ENCODE measurements at places on chromosomes 16 and 17.

DNA sequence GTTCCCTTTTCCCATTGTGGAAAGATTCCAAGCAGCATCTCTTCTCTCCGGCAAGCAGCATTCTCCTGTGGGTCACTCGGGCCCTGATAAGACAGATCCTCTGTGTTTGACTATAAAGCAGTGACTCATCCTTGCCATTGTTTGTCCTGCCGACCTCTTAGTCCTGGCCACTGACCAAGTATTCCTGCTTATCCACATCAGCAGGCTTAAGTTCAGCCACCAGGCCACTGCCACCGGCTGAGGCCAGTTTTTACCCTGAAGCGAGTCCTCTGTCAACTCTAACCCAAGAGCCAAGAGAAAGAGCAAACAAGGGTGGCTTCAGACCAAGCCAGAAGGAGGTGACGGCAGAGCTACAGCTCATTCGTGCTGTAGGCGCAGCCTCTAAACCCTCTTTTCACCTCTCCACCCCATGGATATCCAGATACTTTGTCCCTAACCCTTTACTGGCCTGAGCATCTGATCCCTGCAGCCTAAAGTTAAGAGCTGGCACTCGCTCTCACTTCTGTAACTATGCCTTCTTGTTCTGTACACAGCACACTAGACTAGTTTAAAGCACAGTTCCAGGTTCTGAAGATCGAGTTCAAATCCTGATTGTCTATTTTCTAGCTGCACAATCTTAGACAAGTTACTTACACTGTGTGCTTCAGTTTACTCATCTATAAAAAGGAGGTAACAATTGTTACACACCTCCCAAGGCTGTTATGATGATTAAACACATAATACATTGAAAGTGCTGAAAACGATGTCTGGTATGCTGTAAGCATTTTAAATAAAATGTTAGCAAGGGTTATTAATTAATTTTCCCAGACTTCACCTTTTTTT, 31.0 kb downstream of the SOX9 start:
- DNase-seq, result no peak

DNA sequence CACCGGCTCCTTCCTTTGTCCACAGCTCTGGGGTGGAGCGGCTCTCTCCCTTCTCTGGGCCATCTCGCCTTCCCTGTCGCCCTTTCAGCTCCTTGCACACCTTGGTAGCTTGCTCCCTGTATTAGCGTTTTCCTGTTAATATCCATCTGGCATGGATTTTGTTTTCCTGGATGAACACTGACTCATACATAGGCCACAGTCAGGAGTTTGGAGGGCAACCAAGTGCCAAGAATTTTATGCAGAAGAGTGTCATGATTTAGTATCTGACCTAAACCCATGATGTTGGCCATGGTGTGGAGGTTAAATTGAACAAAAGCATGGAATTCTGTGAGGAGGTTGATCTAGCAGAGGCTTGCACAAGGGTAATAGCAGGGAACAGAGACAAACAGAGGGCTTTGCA, 180.9 kb downstream of the AIPL1 start:
- no peak for DNase-seq

DNA sequence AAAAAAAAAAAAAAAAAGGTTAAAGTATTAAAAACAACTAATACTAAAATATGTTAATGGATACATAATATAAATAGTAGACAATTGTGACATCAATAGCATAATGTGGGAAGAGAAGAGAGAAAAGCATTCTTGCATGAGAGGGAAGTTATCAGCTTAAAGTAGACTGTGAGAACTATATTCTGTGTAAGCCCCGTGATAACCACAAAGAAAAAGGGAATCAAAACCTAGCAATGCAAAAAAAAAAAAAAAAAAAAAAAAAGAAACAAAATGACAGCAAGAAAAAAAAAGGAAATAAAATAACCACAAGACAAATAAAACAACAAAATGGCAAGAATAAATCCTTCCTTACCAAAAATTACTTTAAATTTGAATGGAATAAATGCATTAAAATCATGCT, 39.8 kb upstream of the MYLK3 start:
- no peak for DNase-seq

GRCh38 chr17:50920891-50921586, 54.9 kb upstream of the TOB1 start:
- DNase-seq, result no peak

DNA sequence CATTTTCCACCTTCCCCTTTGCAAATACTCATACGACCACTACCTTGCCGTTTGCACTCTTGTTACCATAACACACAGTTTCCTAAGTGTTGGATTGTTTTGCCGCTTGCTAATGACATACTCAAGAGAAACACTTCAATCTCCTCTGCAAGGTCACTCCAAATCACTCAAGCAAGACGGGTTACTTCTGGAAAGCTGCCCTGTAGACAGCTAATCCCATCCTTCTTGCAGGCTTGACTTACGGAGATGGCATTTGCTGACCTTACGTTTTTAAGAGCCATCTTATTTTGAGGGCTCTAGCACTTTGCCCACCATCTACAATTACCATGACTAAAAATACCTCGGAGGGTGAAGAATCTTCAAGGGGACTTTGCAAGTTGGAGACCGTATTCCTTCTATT, 46.2 kb downstream of the MYH3 start:
- no peak for DNase-seq

DNA sequence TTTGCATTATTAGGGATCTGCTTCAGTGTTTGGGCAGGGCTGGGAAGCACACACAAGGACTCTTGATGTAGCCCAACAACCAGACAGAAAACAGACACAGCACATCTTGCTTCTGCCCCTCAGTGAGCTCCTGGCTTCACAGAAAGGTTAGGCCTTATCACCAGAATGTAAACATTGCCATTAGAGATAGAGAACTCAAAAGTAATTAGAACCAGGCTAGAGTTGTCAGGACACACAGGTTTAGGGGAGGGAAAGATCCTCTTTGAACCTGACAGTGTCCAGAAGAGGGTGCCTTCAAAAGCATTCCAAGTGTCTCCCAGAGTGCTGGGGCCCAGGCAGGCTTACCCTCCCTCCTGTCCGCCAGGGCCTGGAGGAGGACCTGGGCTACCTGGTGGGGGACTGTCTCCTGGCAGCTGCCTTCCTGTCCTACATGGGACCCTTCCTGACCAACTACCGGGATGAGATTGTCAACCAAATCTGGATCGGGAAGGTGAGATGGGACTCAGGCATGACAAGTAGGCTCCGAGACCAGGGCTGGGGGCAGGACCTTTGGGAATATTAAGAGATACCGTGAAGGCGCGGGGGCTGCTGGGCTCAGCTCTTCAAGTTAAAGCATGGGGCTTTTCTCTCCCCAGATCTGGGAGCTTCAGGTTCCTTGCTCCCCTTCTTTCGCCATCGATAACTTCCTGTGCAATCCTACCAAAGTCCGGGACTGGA, 16.9 kb upstream of the KDM6B start:
- DNase-seq, result no peak

- no peak for DNase-seq
Measured at GRCh38 chr16:23255000-23255399, 47.1 kb upstream of the SCNN1B start.

GRCh38 chr16:49342336-49343265, 31.0 kb upstream of the C16orf78 start:
- no peak for DNase-seq

- no peak for DNase-seq
Measured at GRCh38 chr17:57853695-57854094, 3.9 kb upstream of the MRPS23 start.

DNA sequence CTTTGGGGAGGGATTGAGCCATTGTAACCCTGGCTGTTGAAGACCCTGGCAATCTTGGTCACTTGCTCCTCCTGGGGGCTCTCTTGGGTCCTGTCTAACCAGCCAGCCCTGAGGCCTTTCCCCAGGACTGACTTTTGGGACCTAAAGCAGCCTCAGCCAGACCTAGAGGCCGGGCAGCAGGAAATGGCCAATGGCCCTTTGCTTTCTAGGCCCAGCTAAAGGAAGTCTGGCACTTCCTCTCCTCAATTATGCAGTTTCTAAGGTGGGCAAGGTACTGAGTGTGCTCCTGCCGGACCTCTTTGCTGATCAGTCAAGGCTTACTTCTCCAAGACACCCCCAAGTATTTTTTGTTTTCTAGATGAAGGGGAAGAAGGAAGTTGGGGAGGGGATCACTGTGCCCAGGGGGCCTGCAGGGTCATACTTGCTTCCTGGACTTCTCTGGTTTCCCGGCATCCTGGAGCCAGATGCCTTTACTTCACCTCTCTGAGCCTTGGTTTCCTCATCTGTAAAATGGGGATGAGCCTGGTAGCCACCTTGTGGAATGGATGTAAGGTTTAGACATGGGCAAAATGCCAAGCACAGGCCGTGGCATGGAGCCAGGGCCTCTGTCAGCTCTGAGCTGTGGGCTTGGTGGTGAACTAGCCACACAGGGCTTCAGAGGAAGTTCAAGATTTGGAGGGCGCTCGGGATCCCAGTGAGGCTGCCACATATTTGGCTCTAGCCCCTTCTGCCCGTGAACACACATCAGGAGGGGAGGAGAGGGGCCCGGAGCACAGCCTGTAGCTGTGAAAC, 8.6 kb downstream of the CX3CL1 start:
- peak; percentile 59 for DNase-seq

DNA sequence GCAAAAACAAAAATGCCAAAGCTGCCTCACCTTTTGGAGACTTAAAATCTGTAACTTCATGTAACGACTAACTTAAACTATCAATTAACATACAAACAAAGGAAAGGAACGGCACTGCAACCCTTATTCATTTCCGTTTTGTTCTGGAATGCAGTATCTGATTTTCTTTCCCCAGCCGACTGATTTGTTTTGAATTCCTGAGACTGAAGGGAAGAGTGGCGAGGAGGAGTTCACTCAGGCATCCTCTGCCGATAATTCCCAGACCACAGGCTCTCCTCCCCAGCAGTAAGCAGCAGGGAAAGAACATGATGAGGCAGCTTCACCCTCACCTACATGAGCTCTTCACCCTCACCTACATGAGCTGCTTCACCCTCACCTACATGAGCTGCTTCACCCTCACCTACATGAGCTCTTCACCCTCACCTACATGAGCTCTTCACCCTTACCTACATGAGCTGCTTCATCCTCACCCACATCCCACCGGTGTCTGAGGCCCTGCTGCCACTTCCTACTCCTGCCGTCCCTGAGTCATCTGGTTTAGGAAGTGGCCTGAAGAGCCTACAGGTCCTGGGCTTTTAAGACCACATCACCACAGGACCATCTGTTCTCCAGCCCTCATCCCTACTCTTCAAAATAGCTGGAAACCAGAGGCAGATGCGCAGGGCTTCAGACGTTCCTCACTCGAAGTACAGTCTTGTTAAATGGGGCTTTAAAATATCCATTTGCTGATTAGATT, 168.0 kb upstream of the RPH3AL start:
- no peak for DNase-seq

GRCh38 chr16:4792951-4793513, 2.1 kb upstream of the SMIM22 start:
- no peak for DNase-seq

DNA sequence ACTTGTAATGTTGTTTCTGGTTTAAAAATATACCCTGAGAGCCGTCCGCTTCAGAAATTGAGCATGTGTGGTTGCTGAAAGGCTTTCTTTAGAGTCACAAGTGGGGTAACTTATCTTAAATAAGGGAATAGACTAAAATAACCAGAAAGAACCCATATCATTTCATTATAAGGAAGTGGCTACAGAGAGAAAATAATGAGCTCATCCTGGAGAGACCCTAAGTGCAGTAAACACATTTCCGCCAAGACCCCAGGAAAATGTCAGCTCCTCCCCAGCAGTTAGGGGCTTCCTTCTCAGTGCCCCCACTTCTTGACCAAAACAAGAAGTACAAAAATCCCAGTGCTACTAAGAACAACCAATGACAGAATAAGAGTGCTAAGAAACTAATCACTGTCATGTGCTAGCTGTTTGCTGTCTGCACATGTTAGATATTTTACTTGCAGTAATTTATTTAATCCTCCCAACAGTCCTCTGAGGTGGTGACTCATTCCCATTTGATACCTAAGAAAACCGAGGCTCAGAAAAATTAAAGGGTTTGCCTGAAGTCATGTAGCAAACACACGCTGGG, 83.5 kb downstream of the CDYL2 start:
- no peak for DNase-seq

DNA sequence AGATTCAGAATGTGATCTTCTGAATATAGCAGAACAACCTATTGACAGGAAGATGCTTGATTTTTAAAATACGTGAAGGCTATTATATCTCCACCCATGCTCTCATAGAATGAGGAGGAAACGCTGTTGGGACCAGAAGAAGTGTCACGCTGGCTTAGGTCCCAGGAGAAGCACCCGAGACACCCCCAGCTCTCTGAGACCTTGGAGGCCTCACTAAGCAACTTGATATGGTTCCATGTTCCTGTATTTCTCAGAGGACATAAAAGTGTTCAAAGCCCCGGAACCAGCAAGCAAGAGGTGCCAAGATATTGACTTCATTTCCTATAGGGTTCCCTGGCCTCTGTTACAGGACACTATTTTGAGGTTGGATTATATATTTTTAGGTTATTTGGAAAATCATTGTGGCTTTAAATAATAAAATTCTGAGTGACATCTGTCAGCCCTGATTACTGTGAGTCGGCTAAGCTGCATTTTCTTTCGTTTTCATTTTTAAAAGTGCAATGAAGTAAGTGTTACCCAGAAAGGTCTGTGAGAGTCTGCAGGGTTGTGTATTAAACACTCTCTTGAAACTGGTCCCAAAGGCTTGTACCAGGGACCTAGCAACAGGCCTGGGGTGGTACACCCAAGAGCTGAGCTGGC, 400.0 kb downstream of the SOX9 start:
- no peak for DNase-seq

DNA sequence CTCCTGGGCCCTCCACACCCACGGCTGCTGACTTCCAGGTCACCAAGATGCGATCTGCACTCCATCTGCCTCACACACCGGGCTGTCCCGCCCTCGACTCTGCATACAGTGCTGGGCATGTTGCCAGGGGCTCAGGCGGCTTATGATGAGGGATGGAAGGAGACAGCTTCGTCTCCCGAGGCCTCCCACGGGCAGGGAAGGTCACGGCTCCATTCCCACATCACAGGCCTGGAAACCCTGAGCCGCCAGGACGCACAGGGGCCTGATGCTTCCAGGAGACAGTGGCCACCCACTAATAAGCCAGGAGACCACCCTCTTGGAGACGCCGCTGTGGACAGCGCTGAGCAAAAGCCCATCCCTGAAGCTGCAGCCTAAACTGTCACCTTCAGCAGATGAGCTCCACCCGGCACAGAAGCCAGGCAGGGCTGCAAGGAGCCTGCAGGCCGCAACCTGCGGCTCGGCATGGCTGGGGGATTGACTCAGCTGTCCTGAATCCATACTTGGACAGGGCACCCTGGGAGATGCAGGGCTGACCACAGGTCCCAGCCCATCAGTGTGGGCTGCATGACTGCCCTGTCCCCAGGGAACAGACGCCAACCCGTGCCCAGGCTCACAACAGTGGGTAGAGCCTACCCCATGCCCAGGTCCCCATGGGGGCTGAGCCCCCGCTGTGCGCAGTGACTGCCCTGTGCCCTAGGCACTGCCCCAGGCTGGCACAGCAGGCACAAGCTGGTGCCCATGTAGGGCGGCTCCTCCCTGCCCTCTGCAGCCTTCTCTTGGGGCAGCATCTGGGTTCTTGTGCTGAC, 34.4 kb downstream of the SLC7A5 start:
- no peak for DNase-seq

- no peak for DNase-seq
Measured at GRCh38 chr17:68706356-68706920, 105.3 kb upstream of the FAM20A start.

- DNase-seq, result no peak
Measured at GRCh38 chr17:8384801-8385378, 1.9 kb upstream of the RPL26 start.

GRCh38 chr17:507441-507840, 154.8 kb upstream of the RPH3AL start:
- no peak for DNase-seq

Measured in liver (tissue), 10 donors.